ENCODE measurements at places on chromosomes 2 and 18.
A peak's percentile ranks its signal among the peaks of the same experiment; 100 is the strongest.

DNA sequence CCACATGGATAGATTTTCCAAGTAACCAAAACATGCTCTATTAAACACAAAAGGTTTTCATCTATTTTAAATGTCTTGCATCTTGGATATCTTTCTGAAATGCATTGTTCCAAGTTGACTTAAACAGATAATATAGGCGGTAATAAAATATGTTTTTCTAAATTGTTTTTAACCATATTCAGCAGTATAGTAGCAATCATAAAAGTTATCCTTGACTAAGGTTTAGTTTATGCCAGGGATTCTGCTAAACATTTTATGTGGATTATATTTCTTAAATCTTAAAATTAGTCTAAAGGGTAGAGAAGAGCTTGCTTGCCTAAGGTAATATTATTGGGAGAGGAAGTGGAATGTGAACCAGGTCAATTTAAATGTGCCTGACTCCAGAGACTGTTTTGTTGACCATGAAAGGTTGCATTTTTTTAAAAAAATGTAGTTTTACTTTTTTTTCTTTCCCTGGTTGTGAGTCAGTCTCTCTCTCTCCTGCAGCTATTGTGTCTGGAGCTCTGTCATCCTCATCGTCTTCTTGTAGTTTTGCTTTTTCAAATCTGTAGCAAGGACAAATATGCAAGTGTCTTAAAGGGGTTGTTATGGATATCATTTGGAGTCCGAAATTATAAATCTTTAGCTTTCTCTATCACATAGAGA lies 309.1 kb upstream of the COL3A1 start:
- no peak for DNase-seq

- DNase-seq = no peak
These were observed 23.9 kb downstream of the ABCG5 start for GRCh38 chr2:43814711-43815110.

DNA sequence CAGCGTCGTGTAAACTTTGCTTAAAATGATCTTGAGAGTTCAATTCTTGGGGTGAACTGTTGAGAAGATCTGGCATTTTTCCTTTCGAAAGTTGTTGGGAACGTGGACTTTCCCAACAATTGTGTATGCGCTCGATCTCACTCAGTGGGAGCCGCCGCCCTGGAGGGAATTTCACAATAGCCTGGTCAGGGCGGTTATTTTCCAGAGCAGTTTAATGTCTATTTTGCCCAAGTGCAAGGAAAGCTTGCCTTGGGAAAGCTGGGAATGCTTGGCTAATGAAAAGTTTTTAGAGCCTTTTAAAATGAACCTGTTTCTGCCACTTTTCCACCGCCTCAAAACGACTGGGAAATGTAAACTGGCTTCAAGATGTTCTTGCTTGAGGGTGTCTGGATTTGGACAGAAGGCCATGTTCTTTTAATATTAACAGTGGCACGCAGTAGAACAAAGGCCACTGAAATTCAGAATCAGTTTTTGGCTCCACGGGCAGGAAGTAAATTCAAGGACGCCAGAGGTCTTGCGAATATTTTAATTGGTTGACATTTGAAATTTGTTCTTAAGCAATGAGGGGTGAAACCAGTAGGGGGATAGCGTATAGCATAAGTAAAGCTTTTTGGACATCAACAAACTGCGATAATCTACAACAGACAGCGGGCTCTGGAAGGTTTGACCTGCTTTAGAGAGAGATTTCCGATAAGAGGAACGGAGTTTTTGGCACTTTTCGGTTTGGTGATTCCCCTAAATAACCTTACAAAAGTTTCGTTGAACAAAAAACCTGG lies 1.2 kb downstream of the CFLAR start:
- peak; percentile 55 for DNase-seq

DNA sequence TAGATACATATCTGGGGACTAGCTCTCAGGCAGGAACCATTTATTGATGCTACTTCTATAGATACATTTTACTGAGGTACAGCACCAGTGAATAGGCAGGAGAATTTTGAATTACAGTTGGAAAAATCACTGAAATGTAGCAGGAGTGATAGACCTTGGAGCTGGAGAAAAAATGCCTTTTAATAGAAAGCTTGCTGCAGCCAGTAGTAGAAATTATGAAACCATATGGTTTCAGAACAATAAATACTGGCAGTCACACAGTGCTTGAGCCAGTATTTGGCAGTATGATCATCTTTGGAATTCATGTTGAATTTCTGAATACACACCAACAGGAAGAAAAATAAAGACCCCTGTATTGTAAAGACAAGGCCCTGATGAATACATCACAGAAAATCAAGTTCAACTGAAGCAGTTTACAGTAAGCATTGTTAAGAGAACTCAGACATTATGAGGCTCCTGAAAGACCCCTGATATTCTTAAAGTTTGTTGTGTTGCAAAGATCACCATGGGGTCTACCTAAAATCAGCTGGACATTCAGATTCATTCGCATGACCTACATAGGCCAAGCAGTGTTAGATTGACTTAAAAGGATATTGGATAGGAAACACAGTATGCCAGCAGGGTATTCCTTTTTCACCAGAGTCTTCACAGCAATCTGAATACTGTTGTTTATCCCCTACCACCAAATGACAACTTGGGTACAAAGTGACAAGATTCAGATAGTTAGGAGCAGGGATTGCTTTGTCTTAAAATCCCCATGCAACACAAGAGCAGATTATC lies 139.0 kb downstream of the EHBP1 start:
- no peak for DNase-seq

GRCh38 chr2:232008907-232009638 lies 47.6 kb downstream of the DIS3L2 start:
- no peak for DNase-seq

GRCh38 chr2:201959198-201959597 lies 74.5 kb upstream of the FZD7 start:
- DNase-seq = no peak

DNA sequence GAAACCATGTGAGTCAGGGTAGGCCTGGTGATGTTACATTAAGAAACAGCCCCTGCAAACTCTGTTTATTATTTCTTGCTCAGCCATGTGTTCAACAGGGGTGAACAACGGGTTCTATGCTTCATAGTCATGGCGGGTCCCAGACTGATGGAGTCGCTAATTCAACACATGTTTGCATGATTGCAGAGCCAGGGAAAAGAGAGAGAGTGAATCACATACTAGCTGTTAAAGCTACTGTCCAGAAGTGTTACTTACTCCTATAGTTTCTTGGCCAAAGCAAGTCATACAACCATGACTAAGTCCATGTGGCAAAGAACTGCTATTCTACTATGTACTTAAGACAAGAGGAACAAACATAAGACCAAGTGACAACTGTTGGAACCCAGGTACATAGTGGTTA lies 241.2 kb upstream of the SKOR2 start:
- DNase-seq = no peak

DNA sequence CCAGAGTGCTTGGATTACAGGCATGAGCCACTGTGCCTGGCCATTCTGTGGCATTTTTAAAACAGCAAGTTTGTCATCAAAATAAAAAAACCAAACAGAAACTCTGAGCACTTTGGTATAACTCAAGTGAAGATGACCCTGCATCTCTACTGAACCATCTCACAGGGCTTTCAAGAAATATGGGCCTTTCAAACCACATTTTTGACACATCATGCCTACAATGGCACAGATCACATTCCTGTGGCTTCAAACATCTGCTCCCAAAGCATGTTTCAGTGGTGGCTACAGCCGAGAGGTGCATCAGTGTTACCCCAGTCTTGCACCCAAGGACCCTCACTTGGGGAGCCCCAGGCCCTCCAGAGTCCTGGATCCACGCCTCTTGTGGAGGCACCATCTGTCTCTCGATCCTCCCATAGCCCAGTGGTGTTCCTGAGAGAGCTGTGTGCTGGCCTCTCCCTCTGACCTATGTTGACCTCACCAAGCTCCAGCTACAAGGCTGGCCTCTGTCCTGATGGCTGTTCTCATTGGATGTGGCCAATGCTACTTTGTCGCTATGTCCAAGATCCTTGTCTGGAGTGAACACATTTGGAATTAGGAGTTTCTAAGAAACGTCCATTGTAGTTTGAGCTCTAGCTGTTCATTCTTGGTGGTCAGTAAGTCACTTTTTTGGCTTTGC lies 55.2 kb upstream of the RALBP1 start:
- no peak for DNase-seq

DNA sequence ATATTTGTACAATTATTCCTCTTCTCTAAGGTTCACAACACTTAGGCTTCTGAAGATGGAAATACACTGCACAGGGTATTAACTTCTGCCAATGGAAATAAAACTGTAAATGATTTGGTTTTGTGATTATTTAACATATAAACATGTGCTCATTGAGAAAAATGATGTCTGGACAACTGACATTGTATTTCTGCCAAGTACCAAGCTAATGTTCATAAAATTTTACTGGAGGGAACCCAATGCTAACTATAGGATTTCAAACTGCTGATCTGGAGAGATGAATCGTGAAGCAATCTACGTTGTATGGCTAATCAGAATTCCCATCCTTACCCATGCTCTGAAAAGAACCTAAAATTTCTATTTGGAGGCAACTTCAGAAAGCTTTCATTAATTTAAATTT lies 279.7 kb downstream of the NRXN1 start:
- DNase-seq = no peak

DNA sequence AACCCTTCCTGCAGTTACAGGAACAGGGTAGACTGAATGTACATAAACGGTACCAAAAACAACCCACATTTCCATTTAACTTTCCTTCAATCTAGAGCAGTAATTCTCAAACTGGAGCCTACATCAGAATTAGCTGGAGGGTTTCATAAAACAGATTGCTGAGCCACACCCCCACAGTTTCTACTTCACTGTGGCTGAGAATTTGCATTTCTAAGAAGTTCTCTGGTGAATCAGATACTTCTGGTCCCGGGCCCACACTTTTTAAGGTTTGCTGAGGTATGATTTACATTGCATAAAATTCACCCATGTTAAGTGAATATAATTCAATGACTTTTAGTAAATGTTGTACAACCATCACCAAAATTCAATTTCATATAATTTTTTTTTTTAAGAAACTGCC lies 113.7 kb downstream of the SRBD1 start:
- DNase-seq = no peak

- no peak for DNase-seq
These were observed 109.0 kb upstream of the PARD3B start for GRCh38 chr2:204436230-204436629.

- no peak for DNase-seq
These were observed 32.0 kb upstream of the MYCN start for GRCh38 chr2:15908371-15908770.

DNA sequence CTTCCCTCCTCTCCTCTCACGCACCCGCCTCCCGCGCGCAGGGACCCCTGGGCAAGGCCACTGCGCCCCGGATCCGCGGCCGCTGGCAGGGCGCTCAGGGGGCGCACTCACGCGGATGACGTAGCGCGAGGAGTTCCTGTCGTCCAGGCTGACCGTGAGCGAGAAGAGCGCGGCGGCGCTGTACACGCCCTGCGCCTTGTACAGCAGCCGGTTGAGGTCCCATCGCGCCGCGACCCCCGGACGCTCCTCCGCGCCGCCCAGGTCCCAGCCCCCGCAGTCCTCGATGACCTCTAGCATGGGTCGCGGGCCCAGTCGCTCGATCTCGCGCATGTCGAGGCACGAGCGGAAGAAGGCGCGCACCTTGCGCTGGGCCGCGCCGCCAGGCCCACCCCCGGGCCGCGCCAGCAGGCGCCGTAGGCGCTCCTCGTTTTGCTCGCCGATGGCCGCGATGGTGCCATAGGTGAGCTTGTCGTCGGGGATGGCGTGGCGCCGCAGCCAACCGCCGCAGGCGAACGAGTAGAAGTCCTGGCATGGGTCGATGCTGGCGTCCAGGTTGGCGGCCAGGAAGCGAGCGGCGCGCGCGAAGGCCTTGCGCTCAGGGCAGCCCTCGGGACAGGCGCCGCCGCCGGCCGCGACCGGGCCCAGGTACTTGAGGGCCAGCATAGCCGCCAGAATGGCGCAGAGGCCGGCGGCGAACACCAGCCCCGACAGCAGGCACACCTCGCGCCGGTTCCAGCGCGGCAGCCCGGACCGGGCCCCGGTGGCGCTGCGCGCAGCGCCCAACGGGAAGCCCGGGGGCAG lies 1.7 kb downstream of the ECEL1 start:
- DNase-seq = no peak

DNA sequence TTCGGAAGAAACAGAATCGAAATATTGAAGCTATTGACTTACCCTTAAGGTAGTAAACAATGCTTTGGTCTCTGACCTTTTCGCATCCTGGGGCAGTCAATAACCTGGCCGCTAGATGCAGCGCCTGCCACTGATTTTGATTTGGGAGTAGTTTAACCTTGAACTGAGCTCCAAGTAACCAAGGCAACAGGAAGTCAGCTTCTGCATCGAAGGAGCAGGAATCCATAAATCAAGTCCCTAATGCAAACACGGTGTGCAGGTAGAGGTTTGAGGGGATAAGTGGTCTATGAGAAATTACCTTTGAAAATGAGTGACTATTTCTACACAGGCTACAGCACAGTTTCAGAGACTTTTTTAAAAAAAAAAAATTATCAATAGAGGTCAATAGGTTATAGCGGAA lies 353.5 kb downstream of the SETBP1 start:
- DNase-seq = no peak

DNA sequence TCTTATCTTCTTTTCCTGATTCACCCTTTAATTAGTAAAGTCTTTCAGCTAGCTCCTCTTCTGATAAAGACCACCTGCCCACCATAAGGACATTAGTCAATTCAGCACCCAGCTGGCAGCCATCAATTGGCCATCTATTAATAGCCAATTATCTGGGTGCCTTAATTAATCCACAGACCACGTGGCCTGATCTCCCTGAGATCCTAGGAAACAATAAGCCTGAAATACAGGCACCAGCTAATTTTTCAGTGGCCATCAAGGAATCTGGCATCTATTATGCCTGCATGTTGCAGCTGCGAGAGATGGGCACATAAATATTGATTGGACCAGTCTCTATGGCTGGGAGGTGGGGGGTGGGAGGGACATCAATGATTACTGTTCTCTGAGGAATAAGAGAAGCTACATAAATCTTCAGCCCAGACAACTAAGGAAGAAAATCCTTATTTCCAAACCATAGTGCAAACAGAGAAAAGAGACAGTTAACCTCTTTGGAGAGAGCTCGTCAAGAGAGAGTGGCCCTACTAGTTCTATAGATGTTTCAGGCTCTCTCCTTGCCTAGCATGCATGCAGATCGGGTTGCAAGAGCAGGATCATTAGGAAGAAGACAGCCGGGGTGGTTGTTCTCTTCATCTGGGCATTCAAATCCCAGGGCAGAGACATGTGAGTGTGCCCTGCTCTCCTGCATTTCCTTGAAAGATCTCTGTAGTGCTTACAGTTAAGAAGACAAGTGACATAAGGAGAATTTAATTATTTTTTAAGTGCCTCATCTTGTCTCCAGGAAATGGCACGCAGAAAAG lies 8.7 kb downstream of the GALNT14 start:
- peak; percentile 69 for DNase-seq

- no peak for DNase-seq
These were observed 16.5 kb upstream of the ACSL3 start for GRCh38 chr2:222844323-222844722.

- DNase-seq = no peak
These were observed 122.2 kb downstream of the ACKR3 start for GRCh38 chr2:236691799-236692167.

- DNase-seq = no peak
These were observed 25.3 kb downstream of the DYNAP start for GRCh38 chr18:54616220-54616848.

Measured in NCI-H2029 (cell line).